ENCODE measurements at places on chromosomes 6 and 20. TPM values are rescaled to one million over a fixed set of nuclear protein-coding genes. Genes with fewer than 3 reads are reported as not detected.

- DNase-seq, result no peak
These were observed 278.1 kb downstream of the MEI4 start for GRCh38 chr6:77930952-77931351.

GRCh38 chr6:83108378-83108777, 40.9 kb downstream of the DOP1A start:
- DNase-seq, result no peak

- no peak for DNase-seq
These were observed 1.5 kb downstream of the MAP7 start for GRCh38 chr6:136548582-136549299.

- no peak for DNase-seq
These were observed 385.3 kb downstream of the EPM2A start for GRCh38 chr6:145349950-145350510.

- peak; percentile 54 for DNase-seq
These were observed 402 bp downstream of the ZBTB12 start for GRCh38 chr6:31901415-31901952.

DNA sequence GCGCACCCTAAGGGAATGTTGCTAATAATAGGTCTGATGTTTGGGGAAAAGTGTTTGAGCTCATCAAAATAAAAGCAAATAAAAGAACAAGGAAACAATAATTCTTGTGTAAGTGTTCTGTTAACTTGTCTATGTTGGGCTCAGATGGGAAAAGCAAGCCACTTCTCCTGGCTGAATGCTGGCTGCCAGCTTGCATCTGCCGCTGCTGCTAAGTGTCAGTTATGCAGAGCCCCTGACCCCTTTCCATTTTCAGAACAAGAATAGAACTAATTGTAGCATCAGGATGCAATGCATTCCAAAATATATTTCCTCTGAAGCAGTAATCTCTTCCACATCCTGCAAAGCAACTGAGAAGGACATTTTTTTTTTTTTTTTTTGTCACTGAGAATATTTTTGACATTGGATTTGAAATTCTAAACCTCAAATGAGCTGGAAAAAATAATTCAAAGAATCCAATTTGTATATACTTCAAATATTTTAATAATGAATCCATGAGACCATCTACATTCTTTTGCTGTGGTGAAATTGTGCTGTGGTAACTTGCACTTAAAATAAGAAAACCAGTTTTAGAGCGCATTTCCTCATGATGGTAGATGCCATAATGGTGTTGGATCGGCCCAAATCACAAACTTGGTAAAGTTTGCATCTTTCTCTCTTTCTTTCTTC, 43.9 kb upstream of the DEK start:
- no peak for DNase-seq

- no peak for DNase-seq
These were observed 6.1 kb upstream of the NANP start for GRCh38 chr20:25629816-25630499.

- no peak for DNase-seq
These were observed 211.6 kb downstream of the ZDHHC14 start for GRCh38 chr6:157592541-157592940.

GRCh38 chr6:111809264-111809663, 64.0 kb downstream of the FYN start:
- no peak for DNase-seq

- DNase-seq, result peak; percentile 18
These were observed 35.4 kb downstream of the CEP250 start for GRCh38 chr20:35490736-35491181.

DNA sequence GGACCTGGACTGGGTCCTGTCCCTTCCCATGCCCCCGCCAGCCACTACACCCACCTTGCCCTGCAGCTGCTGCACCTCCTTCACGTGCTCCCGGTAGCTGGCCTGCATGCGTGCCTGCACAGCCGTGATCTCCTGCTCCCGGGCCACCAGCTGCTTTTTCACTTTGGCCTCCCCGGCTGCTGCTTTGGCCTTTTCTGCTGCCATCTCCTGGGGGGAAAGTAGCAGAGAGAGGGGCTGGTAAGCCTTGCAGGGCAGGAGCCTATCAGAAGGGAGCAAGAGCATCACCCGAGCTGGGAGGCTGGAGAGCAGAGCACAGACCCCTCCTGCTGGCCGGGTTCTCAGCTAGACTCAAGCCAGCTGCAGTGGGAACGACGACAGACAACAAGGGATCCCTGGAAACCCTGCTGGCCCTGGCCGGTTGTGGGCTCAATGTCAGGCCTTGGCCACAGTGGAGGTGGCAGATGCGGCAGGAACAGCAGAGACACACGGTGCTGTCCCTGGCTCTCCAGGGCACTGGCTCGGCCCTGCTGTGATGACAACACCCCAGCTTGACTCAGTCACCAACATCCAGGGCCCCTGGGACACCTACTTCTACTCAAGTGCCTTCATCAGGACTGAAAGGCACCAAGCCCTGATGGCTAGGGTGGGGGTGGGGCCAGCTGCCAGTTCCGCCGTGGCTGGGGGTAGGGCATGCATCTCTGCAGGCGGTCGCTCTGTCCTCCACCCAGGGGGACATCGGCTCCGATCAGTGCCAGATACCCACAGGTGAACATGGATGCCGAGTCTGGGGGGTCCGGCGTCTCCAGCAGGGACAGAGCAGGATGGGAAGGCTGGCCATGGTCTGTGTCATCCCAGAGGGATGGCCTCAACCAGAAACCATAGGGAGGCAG, 45.3 kb downstream of the RRBP1 start:
- no peak for DNase-seq

DNA sequence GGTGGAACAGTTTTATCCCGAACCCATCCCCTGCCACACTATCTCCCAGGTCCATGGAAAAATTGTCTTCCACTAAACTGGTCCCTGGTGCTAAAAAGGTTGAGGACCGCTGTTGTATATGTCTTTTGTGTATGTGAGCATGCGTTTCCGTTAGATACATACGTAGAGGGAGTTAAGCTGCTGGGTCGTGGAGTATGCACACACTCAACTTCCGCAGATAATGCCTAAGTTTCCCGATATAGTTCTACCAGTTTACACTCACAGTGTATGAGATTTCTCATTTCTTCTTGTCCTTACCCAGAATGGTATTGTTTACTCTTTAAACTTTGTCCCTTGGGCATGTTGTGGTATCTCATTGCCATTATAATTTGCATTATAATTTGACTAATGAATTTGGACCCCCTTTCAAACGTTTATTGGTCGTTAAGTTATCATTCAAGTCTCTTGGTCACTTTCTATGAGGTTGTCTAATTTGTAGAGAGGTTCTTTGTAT, 50.5 kb upstream of the SCAF8 start:
- DNase-seq, result no peak

DNA sequence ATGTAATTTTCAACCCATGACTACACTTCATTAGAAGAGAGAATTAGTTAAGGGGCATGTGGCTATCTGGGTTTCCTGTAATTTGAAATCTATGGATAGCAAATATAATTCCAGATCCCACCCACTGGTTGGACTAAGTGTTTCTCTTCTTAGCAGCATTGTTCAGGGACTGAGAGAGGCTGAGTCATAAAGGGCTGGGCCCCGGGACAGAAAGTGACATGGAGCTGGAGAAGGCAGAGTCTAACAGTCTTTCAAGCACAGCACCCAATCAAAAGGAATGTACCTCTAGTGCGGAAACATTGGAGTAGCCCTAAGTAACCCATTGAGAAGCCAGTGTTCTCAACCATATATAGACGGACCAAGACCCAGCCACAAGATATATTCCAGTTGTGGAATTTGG, 363.9 kb downstream of the DHX35 start:
- DNase-seq, result no peak

DNA sequence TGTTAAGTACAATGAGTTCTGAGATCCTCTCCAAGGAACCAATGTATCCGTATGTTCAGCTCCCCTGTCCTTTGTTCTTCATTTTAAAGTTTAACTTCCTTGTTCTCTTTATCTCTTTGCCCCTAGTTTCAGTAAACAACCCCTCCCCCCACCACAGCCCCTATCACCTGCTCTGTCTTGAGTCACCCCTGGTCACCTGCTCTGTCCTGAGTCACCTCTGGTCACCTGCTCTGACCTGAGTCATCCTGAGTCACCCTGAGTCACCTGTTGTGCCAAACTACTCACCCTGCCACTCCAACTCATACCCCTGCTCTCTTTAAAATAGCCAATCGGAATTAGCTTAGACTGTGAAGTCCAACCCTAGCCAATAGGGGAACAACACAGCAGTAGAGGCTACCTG, 288.7 kb upstream of the CDYL start:
- DNase-seq, result no peak

NELFE gene
- 52.1 TPM for total RNA-seq

TSPYL4 gene
- 29.5 TPM for total RNA-seq

EYA2 gene
- 2.1 TPM for total RNA-seq

OR2H2 gene
- not detected for total RNA-seq

Measured in mucosa of gallbladder (tissue), 1 donor.